ENCODE measurements at places on chromosomes 6 and 20.
A peak's percentile ranks its signal among the peaks of the same experiment; 100 is the strongest.

GRCh38 chr6:170434821-170435155 is 118.3 kb downstream of the PSMB1 start:
- DNase-seq = no peak

DNA sequence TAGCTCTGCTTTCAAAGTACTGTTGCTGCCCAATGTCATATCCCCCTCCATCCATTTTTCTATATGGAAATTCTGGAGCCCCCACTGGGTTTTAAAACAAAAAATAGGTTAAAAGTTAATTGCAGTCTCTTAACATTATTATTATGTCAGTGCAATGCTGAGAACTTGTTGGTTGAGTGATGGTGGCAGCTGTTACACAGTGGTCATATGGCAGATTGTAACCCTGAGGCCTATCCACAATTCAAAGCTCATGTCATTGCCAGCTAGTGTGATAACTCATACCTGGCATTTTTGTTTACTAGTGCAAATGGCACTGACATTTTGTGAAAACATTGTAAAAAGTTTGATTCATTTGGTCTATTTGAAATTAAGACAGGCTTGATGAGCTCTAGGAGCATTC is 305.7 kb upstream of the FLRT3 start:
- DNase-seq = no peak

DNA sequence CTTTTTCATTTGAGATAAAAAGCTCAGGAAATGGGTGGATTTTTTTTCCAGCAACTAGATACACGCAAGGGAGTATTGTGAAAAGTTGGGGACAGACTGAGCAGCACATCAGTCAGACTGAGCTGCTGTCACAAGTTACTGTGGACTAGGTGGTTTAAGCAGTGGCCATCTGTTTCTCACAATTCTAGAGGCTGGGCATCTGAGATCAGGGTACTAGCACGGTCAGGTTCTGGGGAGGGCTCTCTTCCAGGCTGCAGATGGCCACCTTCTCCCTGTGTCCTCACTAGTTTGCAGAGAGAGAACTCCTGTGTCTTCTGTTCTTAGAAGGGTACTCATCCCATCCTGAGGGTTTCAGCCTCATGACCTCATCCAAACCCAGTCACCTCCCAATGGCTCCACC is 178.3 kb downstream of the SYNDIG1 start:
- DNase-seq = no peak

DNA sequence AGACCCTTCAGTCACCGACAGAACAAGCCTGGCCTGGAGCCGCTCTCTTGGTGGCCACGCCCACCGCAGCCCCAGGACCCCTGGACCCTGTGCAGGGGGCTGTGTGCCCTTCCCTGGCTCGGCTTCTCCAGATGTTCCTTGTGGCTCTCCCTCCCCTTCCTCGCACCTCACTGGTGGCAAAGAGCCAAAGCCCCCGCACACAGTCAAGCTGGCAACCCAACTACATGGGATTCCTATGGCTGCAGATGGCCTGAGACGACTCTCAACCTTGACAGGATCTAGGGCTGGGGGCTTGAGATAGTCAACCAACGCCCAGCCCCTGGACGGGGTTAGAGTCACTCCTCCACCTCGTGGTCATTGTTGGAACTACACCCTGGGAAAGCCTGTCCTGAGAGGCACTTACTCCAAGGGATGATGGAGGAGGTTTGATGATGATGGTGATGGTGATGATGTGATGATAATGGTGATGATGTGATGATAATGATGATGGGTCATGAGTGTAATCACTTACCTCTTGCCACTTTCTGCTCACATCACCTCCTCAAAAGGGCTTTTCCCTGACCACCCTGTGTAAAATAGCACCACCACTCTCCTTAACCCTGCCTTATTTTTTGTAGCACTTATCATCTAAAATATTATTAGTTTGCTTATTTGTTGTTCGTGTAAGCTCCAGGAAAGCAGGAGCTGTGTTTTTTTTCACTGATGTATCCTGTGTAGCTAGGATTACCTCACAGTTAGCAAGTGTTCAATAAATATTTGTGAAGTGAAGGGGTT is 278.4 kb downstream of the LRFN2 start:
- DNase-seq = peak; percentile 43

- no peak for DNase-seq
Measured at GRCh38 chr20:56689318-56689717, 60.2 kb downstream of the TFAP2C start.

DNA sequence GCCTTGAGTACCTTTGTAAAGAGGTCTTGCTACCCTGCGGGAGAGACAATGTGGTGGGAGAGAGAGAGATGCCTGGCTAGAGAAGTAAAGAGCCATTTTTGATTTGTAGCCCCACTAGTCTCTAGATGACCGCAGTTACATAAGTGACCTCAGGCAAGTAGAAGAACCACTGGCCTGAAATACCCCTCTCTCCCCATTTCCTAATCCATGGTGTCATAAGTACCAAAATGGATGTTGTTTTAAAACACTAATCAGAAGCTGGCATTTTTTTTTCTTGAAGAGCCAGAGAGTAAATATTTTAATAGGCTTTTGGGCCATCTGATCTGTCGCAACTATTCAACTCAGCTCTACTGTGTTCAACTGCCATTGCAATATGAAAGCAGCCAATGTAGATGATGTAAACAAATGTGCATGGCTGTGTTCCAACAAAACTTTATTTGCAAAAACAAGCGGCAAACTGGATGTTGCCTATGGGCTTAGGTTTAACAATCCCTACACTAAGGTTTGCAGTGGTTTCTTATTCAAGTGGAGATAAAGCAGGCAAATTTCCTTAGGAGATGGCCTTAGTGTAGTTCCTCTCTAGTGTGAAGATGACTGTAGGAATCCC is 36.5 kb downstream of the RARS2 start:
- DNase-seq = no peak

- DNase-seq = no peak
Measured at GRCh38 chr6:111714416-111715270, 109.0 kb upstream of the TRAF3IP2 start.

- no peak for DNase-seq
Measured at GRCh38 chr6:14950103-14950969, 295.5 kb upstream of the JARID2 start.
